Amniotic stem cell (primary cell): ENCODE measurements at places on chromosomes 11 and 22.

DNA sequence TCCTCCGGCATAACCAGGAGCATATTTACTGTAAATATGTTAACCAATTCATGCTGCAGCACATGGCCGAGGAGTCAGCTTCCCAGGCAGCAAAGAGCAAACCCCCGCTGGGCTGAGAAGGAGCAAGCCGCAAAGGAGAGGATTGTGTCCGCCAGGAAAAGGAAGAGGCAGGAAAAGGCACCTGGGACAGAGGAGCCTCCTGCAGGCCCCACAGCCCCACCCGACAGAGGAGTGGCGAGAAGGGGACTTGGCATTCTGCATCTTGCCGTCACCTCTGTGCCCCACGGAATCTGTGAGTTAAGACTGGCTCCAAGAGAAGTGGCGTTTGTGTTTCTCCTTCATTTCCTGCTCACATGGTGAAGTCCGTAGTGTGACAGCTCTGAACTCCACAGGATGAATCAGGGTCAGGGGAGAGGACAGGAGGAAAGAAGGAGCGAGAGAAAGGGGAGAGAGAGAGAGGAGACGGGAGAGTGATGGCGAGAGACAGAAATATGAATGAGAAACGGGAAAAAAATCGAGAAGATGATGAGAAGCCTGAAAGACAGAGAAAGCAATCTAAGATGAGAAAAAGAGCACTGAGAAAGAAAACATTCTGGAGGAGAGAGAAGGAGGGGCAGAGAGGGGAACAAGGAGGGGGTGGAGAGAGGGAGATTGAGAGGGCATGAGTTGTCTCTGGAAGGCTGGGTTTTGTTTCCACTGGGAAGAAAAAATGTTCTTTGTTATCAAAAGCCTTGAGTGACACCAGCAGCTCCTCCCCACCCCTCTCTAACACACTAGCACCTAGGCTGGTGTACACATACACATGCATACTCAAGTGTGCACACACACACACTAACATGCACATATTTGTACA is 489.6 kb downstream of the MN1 start:
- no peak for DNase-seq

DNA sequence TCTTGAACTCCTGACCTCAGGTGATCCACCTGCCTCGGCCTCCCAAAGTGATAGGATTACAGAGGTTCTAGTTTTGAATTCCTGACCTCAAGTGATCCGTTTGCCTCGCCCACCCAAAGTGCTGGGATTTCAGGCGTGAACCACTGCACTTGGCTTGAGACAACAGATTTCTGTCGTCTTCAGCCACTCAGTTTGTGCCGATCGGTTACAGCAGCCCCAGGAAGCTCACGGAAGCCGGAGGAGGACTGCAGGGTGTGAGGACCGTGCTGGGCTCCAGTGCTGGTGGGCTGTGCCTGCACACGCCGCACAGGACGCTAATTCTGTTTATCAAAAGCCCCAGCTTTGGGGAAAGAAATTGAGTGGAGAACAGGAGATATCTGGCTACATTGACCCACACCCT is 82.0 kb downstream of the CELSR1 start:
- DNase-seq, result no peak

GRCh38 chr11:126336671-126337101 is 18.8 kb upstream of the ST3GAL4 start:
- no peak for DNase-seq

DNA sequence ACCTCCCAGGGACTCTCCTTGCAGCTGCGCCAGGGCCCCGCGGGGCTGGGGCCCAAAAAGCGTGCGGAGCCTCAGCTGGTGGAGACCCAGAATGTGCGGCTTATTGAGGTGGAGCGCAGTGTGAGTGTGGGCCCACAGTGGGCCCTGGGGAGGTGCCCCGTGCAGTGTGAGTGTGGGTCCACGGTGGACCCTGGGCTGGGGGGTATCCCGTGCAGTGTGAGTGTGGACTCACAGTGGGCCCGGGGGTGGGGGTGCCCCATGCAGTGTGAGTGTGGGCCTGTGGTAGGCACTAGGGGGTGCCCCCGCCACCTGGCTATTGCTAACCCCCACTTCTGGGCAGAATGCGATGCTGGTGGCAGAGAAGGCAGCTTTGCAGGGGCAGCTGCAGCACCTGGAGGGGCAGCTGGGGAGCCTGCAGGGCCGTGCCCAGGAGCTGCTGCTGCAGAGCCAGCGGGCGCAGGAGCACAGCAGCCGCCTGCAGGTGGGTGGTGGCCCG is 7.8 kb upstream of the RPS6KA4 start:
- no peak for DNase-seq

DNA sequence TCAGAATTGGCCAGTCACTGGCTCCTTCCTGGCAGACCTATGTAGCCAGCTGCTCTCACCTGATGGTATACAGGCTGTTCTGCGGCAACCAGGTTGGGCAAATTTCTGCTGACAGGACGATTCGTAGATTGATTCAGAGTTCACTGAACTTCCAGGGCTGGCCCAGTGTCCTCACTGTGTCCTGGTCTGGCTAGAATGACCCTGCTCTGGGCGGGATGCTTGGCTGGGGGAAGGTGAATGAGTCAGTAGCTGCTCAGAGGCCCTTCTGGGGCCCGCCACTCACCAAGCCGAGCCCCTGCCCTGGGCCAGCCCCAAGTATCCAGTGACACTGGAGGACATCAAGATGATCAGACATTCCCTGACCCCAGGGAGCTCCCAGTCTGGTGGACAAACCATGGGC is 62.9 kb upstream of the WNT11 start:
- DNase-seq, result no peak

- no peak for DNase-seq
These were observed 69.7 kb upstream of the ZBED5 start for GRCh38 chr11:10927538-10927937.

DNA sequence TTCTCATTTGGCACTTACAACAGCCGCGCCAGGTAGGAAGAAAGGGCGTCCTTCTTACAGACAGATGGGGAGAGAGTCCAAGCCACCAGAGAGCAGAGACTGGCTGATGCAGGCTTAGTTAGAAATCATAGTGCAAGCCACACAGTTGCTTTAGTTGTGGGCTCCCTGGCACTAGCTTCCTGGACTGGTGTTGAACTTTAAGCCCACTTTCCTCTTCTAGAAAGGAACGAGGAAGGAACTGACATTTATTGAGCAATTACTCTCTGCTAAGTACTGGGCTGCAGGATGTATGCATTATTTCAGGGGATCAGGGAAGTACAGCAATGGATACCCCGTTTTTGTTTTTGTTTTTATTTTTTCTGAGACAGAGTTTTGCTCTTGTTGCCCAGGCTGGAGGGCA is 3.0 kb downstream of the BACE1 start:
- no peak for DNase-seq

GRCh38 chr11:19988598-19988997 is 171.7 kb downstream of the DBX1 start:
- peak; percentile 84 for DNase-seq

- no peak for DNase-seq
These were observed 47.8 kb downstream of the CCDC15 start for GRCh38 chr11:125001849-125002248.

GRCh38 chr11:27977527-27977926 is 130.4 kb downstream of the KIF18A start:
- no peak for DNase-seq

- no peak for DNase-seq
These were observed 515.4 kb downstream of the RAB38 start for GRCh38 chr11:87659807-87660206.

DNA sequence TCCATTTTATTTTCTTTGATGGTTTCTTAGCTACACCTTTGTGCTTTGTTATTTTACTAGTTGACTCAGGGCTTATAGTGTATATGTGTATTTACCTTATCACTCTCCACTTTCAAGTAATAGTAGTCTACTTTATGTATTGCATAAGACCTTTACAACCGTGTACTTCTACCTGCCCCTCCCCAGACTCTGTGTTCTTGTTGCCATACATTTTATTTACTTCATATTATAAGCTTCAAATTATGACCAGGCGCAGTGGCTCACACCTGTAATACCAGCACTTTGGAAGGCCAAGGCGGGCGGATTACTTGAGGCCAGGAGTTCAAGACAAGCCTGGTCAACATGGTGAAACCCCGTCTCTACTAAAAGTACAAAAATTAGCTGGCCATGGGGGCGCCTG is 28.2 kb upstream of the CTSD start:
- DNase-seq, result no peak

DNA sequence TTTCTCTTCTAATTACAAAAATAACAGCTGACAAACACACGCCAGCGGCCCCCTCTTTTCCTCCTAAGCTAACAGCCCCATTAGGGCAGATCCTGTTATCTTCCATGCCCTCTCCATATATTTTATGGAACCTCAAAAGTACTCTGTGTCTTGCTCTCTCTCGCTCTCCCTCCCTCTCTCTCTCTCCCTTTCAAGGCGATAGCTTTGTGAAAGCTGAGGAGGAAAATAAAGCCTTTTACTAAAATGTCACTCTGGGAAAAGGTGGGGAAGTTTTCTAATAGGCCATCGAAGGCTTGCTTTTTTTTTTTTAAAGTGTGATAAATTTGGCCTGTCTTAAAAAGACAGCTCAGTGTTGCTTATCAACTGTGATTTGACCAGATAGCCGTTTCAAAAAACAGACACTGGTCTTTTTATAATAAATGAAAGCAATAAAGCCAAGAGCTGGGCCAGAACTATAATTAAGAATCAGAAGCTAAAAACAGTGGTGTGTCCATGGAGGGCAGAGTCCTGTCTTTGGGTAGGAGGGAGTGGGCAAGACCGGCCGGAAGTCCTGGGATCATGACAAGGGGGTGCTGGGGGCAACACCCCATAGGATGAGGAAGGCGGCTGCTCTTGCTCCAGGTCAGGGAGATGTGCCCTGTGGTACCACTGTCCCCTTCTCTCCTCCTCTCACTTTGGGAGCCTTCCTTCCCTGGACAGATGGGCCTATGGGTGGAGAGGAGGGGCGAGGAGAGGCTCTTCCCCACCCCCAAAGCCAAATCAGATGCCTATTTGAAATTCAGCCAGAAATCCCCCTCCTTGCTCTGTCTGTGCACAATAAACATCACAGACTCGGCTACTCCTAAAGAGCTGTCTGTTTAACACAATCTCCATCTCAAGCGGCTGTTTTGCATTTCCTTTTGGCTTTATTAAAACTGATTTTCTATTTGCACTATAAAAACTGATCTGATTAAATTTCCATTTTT is 267.2 kb downstream of the BUD13 start:
- no peak for DNase-seq

DNA sequence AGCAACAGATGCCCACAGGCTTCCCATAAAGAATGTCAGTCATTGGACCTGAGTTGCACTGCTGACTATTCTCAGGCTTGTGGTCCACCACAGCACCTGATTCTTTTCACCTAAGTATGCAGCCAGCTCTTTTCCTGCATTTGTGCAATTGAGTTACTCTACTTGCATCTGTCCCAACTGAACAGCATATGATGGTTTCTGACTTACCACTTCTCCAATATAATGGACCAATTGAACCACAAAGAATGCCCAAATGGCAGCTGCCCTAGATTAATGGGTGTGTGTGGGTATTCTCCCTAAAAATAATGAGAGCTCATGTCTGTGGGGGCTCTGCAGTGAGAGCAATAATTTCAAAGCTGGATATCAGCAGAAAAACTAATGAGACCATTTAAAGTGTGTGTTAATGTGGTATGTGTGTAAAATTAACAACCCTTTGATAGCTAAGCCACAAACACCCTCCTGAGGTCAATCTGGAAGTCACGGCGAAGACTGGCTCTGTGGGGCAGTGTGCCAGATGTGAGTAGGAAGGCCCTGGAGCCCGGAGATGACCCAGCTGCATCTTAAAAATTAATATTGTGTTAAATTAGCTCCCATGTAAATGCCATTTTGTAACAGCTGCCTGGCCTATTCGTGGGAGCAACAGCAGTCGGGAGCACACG is 43.8 kb downstream of the SC5D start:
- no peak for DNase-seq

- DNase-seq, result no peak
These were observed 3.6 kb downstream of the HPS4 start for GRCh38 chr22:26479792-26480610.

- DNase-seq, result no peak
These were observed 40.5 kb downstream of the MTMR2 start for GRCh38 chr11:95883381-95883780.

GRCh38 chr11:57842873-57843272 is 81.3 kb downstream of the CTNND1 start:
- DNase-seq, result no peak

DNA sequence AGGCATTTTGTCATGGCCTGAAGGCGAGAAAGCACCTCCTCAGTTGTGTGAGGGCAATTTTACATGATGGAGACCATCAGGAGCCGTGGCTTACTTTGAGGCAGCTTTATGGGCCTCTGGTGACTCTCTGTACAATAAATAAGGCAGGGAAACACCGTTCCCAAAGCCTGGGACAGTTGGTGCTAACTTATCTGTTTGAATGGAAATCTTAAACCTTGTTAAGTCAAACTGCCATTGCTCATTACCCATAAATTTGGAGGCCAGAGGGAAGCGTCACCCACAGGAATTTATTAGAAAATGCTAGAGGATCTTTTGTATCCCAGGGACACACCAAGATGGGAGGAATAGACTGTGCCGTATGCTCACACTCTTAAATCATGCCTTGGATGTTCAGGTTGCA is 1156.9 kb downstream of the BRD1 start:
- DNase-seq, result no peak

DNA sequence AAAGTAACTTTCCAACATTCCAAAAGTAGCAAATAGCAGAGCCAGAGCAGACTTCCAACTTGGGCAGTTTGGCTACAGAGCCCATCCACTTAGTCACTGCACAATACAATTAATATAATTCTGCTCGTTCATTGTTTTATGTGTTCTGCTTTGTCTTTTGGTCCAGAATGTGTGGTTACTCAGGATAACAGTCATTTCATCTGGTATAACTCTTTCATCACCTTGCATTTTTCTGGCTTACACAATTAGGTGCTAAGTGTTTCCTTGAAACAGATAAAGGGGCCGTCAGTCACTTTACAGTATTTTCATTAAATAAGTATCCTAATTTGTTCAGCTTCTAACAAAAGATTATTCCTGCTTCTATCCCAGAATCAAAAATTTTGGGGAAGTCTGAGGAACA is 87.2 kb downstream of the LARGE2 start:
- DNase-seq, result no peak

DNA sequence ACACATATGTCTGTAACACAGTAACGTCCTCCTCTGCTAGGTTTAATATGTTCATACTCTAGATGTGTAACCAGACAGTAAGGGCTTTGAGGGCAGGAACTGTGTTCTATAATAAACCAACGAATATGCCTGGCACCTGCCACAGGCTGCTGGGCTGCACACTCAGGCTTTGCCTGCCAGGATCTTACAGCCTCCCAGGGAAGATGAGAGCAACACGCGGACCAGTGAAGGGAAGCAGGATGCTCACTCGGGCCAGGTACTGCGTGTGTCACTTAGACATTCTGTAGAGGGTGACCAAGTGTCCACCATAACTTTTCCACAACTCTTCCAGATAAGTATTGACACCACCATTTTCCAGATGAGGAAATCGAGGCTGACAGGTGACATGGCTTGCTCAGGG is 21.7 kb upstream of the BAIAP2L2 start:
- DNase-seq, result no peak

GRCh38 chr22:21032037-21032867 is at the start of gene SLC7A4:
Gene SLC7A4, minus strand, starts transcription at chr22:21032561. Its CDS starts 749 bp downstream, at chr22:21031812.
- no peak for DNase-seq

- no peak for DNase-seq
These were observed 272.5 kb downstream of the TBC1D22A start for GRCh38 chr22:47034905-47035419.

GRCh38 chr11:40387240-40387980 is 1072.0 kb downstream of the LRRC4C start:
- no peak for DNase-seq

- DNase-seq, result no peak
These were observed 1.6 kb upstream of the RPS19BP1 start for GRCh38 chr22:39534092-39534506.

GRCh38 chr22:39959640-39960447 is at the start of gene TMA7B:
Gene TMA7B, plus strand, starts transcription at chr22:39960397. Its CDS starts 3,978 bp downstream, at chr22:39964375.
- DNase-seq, result no peak
